ENCODE measurements at places on chromosomes 11 and 22.

DNA sequence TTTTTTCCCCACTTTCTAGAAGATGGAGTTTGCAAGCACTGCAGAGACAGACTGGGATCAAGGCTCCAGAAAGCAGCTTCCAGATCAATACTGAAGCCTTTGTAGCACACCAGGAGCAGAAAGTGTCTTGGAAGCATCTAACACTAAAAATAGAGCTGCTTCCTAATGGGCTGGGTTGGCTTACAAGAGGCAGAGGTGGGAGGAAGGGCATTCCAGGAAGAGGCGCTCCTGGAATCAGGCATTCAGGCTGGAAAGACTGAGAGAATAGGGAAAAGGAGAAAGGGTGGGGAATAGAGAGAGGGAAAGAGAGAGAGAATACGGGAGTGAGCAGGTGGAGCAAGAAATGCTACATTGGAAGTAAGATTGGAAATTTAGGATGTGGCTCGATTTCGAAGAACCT lies 395.9 kb downstream of the OPCML start:
- DNase-seq, result no peak

- DNase-seq, result no peak
Measured at GRCh38 chr11:19876750-19877149, 164.1 kb downstream of the NAV2 start.

DNA sequence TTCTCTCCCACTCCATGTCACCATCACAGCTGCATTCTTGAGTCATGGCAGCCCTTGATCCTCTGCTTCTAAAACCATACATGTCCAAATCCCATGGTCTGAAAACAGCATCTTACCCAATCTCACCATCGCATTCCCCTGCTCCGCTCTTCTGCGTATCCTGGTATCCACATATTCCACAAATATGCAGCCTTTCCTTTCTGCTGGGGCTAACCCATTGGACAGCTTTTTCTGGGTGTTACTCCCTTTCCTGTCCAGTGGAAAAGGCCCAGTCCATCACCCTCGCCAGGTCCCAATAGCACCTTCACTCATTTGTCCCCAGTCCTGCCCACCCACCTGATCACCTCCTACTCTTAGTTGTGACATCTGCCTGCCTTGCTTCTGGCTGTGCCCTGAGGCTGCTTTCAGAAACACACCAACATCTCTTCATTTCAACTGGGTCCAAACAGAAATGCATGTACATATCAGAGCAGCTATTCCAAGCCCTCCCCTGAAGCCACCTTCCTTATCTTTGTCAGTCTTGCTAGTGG lies 237.6 kb upstream of the TBCEL start:
- no peak for DNase-seq

DNA sequence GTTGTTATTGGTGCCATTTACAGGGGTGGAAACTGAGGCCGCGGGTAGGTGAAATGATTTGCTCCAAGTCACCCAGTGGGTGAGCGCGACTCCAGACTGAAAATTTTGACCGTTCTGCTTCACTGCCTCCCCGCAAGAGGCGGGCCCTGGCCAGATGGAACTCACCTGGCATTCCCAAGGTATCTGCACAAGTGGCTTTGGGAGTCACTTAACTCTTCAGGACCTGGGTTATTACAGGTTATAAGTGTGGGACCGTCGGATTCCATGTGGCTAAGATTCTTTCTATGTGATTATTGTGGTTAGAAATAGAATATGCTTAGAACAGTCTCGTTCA lies 598 bp downstream of the CABIN1 start:
- DNase-seq, result no peak

DNA sequence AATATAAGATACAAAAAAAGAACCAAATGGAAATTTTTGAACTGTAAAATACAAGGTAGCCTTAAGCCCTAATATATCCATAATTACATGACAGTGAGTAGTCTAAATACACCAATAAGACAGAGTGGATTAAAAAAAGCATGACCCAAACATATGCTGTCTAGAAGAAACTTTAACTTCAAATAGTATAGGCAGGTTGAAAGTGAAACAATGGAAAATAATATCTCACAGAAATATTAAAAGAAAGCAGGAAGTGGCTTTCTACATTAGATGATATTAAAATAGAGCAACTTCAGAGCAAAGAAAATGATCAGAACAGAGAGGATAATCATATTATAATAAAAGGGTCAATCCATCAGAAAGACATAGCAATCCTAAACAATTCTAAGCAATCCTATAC lies 21.8 kb downstream of the DCUN1D5 start:
- no peak for DNase-seq

GRCh38 chr11:44817207-44817949 lies 90.6 kb downstream of the TSPAN18 start:
- DNase-seq, result peak; percentile 43

- no peak for DNase-seq
Measured at GRCh38 chr11:58392746-58393145, 13.9 kb downstream of the OR5B3 start.

DNA sequence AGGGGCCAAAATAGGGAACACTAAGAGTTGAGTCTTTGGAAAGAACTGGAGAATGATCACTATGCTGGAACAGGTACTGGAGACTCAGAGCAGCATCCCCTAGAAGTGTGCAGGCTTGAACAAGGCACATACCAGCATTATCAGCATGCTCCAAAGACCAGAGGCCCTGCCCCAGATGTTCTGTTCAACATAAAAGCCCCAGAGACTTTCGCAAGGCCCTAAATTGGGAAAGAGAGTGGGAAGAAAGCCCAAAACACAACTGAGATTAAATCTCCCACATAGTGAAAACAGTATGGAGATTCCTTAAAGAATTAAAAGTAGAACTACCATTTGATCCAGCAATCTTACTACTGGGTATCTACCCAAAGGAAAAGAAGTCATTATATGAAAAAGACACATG lies 9.4 kb downstream of the CNGA4 start:
- no peak for DNase-seq

DNA sequence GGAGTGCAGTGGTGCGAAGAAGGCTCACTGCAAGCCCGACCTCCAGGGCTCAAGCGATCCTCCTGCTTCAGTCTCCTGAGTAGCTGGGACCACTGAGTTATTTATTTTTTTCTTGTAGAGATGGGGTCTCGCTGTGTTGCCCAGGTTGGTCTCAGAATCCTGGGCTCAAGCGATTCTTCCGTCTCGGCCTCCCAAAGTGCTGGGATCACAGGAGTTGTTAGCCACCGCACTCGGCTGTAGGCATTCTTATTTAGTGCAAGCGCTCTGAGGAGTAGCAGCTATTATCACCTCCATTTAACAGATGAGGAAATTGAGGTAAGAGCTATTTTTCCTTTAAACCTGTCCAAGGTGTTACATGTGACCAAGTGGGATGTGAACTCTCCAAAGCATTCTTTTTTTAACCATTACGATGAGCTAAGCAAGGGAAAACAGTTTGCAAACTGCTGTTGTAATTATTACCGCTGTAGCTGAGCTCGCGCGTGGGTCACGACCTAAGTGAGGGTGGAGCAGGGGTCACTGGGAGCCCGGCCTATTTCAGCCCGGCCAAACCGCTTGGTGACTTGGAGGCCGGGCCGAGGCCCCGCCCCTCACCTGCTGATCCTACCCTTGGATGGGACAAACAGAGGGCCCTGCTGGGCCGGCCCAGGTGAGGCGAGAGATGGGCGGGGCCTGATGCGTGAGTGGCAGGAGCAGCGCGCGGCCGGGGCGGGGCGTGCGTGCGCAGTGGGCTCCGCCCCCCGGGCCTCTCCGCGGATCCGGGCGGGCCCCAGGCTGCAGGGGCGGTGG lies 449 bp upstream of the KREMEN1 start:
- DNase-seq, result peak; percentile 54

DNA sequence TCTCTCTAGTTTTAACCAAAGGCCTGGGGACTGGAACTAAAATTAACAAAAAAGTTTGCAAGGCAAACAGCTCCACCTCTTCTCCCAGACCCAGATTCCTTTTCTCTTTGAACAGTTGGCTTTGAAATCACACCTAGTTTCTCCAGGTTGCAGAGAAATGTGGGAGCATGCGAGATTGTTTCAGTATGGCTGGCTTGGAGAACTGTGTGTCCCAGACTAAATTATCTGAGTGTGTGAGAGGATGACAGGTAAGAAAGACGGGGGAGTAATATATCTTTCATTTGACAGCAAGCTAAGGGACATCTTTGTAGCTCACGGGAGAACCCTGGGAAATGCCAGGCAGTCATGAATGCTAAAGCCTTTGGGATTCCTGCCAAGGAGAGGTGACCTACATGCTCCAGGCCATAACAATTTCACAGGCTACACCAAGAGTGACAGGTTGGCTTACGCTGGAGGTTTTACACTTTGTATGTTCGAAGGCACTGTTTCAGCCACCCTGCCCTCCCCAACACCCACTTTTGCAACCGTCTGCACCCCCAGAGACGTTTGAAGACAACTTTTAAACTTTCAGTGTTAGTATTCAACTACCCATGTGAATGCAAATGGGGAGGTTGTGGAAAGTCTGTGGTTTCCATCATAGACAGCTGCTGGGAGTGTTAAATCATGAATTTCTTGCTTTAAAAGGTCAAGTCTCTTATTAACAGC lies 109.3 kb upstream of the SNX19 start:
- peak; percentile 40 for DNase-seq

DNA sequence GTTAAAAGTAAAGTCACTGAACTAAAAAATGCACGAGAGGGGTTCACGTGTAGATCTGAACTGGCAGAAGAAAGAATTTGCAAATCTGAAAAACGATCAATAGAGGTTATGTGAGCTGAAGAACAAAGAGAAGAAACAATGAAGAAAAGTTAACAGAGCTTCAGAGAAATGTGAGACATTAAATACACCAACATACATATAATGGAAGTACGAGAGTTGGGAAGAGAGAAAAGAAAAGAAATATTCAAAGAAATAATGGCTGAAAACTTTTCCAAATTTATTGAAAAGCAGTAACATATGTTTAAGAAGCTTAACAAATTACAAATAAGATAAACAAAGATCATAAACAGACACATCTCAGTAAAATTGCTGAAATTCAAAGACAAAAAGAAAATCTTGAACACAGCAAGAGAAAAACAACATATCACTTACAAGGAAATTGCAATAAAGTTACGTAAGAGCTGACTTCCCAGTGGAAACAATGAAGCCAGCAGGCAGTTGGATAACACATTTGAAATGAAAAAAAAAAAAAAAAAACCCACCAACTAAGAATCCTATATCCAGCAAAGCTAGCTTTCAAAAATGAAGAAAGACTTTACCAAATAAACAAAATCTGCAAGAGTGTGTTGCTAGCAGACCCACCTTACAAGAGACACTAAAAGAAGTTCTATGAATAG lies 56.8 kb downstream of the EMSY start:
- DNase-seq, result peak; percentile 11

GRCh38 chr11:12052676-12053605 lies 44.5 kb upstream of the DKK3 start:
- no peak for DNase-seq

DNA sequence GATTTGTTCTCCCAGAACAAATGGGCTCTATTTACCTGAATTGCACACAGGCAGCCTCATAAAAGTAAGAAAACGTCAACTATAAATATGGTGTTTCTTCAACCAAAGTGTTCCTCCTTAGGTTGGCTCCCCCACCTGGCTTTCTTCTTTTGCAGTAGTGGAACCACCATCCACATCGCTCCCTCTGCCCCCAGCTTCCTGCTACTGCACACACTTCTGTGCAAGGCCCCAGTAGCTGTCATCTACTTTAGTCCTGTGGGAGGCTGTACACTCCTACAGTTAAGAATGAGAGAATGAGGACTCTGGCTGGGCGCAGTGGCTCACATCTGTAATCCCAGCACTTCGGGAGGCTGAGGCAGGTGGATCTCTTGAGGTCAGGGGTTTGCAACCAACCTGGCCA lies 89.5 kb downstream of the BMAL1 start:
- no peak for DNase-seq

DNA sequence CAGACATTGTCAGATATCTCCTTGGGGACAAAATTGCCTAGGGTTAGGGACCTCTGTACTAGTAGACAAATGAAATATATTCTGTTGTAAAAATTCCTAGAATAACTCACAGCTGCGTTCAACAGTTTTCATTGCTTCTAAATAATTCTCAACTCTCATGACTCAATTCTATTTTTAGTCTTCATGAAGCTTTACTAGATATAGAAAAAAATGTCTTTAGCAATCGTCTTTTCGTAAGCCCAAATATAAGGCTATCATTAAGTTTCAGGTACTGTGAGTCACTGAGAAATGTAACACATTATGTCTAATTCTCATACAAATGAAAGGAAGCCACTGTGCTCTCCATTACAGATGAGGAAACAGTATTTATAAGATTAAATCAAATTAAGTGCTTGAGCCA lies 6.4 kb downstream of the MMP12 start:
- peak; percentile 43 for DNase-seq

- no peak for DNase-seq
Measured at GRCh38 chr11:73468590-73469161, 92.5 kb downstream of the RELT start.

- DNase-seq, result no peak
Measured at GRCh38 chr22:38841211-38841610, 2.6 kb downstream of the NPTXR start.

DNA sequence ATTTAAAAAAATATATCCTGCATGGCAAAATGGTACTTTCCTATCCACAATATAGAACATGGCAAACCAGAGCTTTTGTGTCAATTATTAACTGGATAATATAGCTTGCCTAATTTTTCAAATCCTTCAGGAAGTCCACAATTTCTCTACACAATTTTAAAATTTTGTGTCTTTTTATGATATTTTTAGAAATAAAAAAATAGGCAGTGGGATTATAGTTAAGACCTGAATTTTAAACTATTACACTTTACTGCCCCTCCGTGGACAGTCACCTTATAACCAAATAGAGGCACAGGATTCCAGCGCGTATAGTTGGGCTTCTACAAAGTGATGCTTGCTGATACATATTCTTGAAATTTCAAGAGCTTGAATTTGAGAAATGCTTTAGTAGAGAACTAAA lies 2.1 kb upstream of the DMC1 start:
- peak; percentile 54 for DNase-seq

GRCh38 chr11:61111786-61112517 lies 9.7 kb downstream of the CD5 start:
- no peak for DNase-seq

- DNase-seq, result peak; percentile 58
Measured at GRCh38 chr11:72263361-72263760, 19.4 kb upstream of the PHOX2A start.
